ENCODE measurements at places on chromosomes 2 and 18.

DNA sequence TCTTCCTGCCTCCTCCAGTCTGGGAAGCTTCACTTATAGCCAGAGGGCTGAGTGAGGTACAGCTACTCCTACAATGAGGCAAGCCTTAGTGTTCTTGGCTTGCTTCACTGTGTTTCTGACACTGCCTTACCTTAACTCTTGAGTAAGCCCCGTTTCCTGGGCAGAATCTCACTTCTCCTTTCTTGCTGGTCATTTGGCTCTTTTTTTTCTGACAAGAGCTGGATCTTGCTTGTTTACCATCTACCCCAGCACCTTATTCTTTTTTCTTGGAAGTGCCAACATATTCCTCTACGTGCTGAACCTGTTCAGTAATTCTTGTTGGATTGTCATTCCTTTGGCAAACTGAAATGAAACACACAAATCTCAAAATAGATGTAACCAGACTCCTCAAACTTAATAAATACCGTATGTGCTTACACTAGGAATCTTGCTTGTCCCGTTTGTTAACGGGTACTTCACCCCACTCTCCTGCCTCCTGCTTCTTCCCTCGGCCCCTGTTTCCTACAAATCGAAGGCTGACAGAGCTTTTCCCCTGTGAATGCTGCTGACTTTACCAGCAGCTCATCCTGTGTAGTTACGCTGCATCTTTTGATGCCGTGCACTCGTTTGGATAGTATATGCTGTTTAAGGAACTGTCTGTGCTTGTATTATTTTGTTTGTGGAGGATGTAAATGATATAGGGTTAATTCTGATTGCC lies 132.2 kb downstream of the FMNL2 start:
- DNase-seq: no peak

DNA sequence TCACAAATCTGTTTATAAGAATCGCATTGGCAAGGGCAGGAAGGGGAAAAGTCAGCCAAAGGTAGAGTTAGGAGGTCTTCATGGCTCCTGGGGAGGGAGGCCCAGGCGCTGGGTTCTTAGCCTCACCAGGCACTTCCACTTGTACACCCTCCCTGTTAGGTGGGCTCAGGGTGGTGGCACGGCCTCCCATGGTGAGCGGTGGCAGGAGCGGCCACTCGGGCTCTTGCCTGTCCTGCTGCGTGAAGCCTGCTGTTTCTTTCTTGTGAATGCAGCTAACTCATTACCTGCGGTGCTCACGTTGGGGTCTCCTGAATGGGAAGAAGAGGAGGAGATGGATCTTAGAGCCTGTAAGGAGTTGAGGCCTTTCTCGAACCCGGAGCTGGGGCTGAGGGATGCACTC lies 40.8 kb downstream of the TOGARAM2 start:
- no peak for DNase-seq

DNA sequence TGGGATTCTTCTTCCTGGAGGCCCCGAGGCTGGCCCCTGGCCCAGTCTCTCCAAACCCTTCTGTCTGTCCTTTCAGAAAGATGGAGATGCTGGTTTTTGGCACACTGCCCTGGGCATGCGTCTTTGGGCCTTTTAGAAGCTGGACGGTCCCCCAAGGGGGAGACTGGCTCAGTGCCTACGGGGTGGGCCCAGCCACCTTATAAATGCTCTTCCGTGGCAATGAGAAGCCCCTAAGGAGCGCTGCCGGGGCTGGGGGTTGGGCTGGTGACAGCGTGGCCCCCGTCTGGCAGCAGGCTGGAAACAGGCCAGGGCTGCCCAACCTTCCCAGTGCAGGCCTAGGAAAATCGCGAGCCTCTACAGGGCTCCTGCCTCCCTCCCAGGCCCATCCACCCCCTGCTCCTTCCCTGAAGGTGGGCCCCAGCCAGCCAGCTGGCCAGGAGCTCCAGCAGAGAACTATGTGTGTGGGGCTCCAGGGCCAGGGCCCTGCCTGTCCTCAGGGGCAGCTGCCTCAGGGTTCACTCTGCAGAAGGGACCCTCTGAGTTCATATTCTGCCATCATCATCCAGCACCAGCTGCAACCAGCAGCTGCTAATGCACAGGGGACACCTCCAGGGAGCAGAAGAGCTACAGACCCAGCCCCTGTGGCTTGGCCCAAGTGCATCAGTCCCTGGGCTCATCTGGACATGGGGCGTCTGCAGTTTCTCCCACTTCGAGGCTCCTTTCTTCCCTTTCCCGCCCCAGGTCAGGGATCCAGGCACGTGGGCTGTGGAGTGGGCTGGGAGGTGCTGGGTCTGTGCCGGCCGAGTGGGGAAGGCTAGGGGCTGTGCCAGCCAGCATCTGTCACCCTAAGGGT lies 107.6 kb upstream of the OTOS start:
- no peak for DNase-seq

GRCh38 chr18:65423776-65424175 lies 327.0 kb upstream of the CDH7 start:
- no peak for DNase-seq

- DNase-seq: no peak
Observed at GRCh38 chr2:173841110-173841509, 124.1 kb downstream of the SP3 start.

- DNase-seq: no peak
Observed at GRCh38 chr18:72965616-72966015, 97.8 kb upstream of the NETO1 start.

- no peak for DNase-seq
Observed at GRCh38 chr2:129903586-129904425, 75.7 kb upstream of the RAB6C start.

DNA sequence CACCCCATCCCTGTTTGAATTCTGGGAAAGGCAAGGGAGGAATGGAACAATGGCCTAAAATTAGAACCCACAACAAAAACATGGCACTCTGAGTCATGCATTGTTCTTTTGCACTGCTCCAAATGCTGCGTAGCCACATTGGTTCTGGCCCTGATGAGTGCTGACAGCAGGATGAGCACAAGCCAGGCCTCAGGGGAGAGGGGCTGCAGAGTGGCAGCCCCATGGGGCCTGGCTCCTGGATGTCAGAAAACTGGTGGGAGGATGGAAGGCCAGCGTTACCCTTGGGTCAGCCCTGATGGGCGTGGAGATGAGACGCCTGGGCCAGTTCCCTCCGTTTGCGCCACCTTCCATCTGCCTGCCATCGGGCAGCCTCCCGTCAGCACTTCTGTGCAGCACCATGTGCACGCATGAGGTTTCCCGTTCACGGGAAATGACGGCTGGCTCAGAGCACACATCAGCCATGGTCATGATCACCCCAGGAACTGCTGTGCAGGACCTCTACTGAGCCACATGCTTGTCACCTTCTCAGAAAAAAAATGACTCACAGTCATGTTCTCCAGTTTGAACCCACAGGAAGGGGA lies 65.6 kb downstream of the CYP26B1 start:
- DNase-seq: no peak

GRCh38 chr2:42369532-42370229 lies 8.7 kb upstream of the COX7A2L start:
- no peak for DNase-seq

GRCh38 chr2:134657650-134658250 lies 61.0 kb downstream of the TMEM163 start:
- no peak for DNase-seq

GRCh38 chr2:239257511-239257937 lies 143.3 kb downstream of the HDAC4 start:
- no peak for DNase-seq

GRCh38 chr2:212730994-212731393 lies 192.4 kb upstream of the ERBB4 start:
- no peak for DNase-seq

DNA sequence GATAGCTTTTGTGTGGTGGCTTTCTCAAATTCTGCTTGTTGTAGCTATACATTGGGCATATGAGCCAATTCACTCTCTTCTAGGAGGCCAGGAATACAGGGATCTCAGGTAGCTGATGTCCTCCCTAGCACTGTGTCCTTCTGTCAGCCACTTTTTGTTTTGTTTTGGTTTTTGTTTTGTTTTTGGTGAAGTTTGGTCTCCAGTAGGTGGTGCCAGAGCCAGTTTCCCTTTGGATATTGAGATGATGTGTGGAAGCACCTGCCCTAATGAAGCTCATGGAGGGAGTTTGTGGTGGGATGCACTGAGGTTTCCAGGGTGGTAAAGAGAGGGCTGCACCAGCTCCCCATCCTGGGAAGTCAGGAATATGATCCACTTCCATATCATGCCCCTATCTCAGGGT lies 100.5 kb upstream of the VWC2L start:
- DNase-seq: no peak

GRCh38 chr2:69692424-69692823 lies 48.9 kb upstream of the AAK1 start:
- DNase-seq: no peak

DNA sequence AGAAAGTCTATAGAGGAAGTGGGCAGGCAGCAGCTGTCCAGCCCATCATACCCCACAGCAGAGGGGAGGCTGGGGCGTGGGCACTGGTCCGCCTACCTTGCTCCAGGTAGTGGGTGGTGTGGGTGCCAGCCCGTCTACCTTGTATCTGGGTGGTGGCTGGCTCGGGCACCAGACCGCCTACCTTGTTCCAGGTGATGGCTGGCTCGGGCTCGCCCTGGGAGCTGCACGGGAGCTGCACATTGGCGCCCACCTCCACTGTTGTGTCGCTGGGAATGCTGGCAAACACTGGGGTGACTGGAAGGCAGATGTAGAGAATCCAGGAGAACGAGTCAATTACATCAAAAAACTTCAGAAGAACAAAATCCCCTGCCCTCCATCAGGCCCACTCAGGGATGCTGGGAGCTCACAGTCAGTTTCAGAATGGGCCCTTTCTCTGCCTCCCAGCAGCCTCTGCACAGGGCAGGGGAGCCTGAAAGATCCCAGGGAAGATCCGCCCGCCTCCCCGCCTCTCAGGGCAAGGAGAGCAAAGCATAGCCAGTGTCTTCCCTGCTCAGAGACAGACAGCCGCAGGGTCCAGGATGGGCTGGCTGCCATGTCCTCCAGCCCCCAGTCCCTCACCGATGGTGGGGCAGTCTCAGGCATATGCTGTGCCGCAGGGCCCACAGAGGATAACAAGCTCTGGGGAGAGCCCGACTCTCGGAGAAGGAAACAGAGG lies 82.3 kb downstream of the PXDN start:
- DNase-seq: no peak

DNA sequence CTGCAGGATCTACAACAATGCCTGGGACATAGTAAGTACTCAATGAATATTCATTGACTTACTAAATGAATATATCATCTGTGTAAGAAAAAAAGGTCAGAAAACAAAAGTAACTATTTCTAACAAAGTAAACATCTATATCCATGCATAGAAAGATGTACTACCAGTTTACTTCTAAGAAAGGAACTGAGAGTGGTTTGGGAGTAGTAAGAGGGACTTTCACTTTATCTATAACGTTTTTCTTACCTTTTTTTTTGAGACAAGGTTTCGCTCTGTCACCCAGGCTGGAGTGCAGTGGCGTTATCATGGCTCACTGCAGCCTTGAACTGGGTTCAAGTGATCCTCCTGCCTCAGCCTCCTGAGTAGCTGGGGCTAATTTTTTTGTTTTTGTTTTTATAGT lies 25.7 kb downstream of the DHX57 start:
- DNase-seq: no peak

DNA sequence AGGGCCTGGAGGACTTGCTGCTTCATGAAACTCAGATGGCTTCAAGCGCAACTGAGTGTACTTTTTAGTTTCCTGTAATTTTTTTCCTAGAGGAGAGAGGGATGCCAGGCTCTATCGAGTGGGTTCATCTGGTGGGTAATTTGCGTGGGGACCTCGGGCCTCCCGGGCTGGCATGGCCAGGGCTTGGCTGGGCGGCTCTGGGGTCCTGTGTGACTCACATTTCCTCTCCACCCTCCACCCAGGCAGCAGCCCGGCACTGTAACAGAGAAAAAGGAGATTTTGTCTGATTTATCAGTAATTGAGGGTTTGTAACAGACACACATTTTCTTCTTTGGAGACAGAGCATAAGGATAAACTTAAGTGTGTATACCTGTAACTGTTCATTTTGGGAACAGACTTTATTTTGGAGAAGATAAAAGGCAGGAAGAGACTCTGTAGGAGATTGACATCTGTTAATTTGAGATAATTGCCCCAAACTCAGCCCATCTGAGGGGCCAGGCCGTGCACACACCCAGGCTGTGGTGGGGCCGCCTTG lies 64.3 kb downstream of the NFATC1 start:
- DNase-seq: no peak

DNA sequence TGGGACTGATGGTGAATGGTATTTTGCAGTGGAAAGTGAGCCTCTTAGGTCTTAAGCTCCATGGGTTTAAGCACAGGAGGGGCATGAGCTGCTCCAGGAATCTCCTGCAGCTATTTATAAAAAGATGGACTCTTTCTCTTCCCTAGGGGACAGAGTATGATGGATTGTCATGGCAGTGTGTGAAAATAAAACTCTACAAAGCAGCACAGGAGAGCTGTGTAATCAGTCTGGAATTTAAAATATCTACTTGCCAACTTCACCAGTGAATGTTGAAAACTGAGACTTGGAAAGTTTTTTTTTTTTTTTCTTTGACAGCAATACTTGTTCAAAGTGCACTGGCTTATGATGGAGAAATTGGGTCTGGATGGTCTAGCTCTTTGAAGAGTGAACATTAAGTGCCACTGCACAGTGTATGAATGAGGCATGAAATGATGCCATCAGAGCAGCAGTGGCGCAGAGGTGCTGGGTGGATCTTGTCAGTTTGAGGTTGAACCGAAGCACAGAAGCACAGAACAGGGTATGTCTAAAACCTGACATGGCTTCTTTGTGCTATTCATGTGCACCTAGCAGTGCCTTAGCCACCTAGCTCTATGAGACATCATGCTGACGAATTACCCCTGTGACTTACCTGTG lies 245.4 kb downstream of the PTPRM start:
- no peak for DNase-seq

All from stimulated activated CD8-positive, alpha-beta memory T cell treated with anti-CD3 and anti-CD28 coated beads, Interleukin-12 subunit alpha, Interleukin-12 subunit beta, amount 100 ng/mL, for 4 hours (primary cell).